ENCODE measurements at places on chromosomes 6 and 20.

GRCh38 chr20:56428881-56429280, 16.8 kb downstream of the CASS4 start:
- DNase-seq, result no peak

DNA sequence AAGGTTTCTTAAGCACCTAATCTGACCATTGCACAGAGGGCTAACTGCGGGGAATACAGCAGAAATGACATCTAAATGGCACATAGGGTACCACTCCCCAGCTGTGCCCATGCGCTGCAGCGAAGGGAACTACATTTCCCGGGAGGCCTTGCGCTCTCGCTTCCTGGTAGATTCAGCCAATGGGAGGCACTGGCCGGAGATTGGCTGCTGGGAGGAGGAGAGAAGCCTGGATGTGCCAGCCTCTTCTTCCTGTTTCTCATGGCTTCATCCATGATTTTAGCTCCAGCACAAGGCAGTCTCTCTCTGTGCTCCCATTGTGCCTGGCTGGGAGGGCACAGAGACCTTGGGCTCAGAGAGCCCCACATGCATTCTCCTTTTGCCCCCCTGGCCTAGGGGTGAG, 101.7 kb upstream of the FOXA2 start:
- DNase-seq, result peak; percentile 64

DNA sequence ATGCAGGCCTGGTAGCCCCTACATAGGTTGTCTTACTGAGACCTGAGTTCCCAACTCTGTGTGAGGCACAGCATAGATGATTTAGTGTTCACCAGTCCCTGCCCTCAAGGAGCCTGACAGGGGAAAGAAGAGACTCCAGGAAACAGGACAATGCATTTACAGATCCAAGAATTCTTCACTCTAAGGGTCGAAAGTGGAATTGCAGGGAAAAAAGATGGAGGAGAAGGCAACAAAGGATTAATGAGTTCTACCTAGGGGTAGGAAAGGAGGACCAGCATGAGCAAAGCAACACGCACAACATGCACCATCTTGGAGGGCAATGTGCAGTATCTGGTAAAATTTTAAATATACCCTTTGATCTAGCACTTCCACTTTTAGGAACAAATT, 5.9 kb downstream of the SPAG4 start:
- no peak for DNase-seq

DNA sequence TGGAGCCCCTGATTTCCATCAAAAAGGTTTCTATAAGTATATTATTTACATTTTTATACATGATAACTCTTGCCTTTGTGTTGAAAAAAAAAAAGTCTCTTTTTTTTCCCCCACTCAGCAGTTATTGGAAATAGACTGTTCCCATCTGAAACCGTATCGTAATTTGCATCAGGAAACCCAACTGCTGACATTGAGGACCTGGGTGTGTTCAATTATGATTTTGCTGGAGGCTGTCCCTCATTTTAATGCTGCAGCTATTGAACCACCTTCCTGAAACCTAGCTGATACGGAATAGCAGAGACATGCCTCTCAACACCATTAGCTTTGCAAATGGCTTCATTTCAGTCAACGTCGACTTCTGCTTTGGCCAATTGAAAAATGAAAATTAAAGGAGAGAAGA, 98.9 kb downstream of the ZNF217 start:
- DNase-seq, result no peak

DNA sequence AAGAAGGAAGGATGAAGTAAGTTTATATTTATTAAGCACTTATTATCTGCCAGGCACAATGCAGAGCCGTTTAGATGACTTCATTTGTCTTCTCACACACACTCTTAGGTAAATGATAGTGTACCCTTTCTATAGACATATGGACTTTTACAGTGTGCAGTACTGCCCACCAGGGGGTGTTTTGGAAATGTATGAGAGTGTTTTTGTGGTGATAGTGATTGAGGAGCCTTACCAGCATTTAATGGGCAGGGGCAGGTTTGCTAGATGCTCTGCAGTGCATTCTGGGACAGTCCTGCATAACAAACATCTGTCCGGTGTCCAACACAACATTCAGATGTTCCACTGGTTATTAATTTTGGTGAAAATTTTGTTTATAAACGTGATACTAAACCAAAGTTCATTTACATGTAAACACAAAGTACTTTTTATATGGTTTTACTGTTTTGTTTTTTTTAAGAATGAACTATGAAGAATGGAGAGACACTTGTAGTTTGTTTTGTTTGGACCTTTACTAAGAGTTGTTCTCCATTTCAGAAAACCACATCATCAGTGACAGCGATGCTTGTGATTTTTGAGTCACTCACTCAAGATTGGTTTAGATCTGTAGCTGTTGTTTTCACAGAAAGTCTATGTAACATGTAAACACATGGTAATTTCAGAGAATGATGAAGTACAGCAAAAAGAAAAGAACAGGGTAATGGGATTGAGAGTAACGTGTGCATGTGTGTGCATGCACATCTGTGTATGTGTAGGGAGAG, 19.9 kb downstream of the KCNS1 start:
- DNase-seq, result no peak

DNA sequence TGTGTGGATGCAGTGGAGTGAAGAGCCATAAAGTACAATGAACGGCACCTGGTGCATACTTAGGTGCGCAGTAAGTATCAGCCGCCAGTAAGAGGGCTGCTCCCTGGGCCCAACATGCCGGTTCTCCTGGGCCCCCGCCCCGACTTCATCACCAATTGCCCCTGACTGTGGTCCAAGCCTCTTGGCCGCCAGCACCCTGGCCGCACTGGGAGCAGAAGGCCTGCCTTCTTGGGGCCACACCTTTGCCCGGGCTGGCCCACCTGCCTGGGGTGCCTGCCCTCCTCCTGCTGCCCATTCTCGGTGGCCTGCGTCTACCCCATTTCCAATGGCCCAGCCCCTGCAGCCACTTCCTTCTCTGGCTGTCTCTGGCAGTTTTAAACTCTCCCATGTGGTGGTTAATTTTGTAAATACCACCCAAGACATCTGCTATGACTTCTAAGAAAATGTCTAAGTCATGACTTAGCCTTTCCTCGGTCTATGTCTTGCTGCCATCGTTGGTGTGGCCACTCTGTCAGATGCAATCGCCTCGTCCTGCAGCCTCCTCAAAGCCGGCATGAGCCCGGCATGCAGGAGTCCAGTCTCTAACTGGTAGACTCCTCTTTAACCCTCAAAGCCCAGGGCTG, 36.8 kb downstream of the PMEPA1 start:
- no peak for DNase-seq

GRCh38 chr20:33076662-33077372, 2.6 kb upstream of the BPIFB4 start:
- DNase-seq, result peak; percentile 56

DNA sequence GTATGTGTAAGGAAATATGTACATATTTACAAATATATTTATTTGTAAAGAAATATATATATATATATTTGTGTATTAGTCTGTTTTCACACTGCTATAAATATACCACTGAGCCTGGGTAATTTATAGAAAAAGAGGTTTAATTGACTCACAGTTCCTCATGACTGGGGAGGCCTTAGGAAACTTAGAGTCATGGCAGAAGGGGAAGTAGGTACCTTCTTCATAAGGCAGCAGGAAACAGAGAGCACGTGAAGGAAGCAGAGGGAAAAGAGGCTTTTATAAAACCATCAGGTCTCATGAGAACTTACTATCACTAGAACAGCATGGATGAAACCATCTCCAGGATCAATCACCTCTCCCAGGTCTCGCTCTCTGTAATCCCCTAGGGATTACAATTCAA, 644.5 kb upstream of the HS3ST5 start:
- no peak for DNase-seq

DNA sequence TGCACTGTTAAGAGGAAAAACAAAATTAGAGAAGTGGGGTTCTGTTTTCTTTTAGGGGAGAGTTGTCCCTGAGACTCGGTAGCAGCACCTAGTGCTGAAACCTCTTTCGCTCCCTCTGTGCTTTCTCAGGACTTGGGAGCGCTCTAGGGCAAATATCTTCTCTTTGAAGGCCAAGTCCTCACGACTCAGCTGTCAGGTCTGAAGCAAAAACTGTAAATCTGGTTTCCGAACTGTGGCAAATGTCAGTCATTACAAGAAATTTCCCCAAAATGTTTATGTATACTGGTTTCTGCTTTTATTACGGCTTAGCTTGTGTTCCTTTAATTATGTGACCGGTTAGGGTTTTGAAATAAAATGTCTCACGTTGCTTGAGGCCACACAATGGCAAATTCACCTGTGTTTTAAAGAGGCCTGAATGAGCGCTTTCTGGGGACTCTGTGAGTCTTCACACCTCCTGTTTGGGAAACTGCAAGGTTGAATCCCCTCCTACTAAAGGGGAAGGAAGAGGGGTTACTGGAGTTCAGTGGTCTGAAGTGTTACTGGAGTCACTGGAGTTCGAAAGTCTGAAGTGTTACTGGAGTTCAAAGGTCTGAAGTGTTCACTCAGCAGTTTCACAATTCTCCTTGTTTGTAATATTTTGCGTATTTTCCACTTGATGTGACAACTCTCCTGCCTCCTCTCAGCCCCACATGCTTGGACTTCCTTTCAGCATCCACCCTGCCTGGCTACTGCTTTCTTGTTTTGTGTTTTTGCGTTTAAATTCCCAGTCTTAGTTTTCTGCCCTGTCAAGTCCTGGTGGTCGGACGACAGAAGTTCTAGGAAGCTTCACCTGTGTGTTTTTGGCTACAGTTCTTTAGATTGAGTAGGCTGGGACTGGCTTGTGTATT, 1.6 kb downstream of the SMPDL3A start:
- peak; percentile 4 for DNase-seq

DNA sequence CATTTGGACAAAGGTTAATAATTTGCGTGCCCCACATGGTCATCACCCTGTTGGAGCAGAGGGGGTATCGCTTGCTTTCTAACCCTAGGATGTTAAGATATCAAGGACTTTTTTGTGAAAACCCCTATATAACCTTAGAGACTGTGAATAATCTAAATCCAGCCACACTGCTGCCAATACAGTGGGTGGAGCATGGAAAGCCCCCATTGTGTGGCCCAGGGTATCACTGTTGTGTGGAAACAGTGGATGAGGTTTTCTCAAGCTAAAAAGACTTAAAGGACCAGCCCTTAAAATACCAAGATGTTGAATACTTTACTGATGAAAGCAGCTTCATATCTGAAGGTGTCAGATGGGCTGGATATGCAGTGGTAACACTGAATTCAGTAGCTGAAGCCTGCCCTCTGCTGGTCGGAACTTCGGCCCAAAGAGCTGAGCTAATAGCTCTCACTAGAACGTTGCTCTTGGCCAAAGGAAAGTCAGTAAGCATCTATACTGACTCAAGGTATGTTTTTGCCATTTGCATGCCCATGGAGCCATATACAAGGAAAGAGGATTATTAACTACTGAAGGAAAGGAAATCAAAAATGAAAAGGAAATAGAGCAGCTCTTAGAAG, 695.2 kb downstream of the PHF3 start:
- peak; percentile 5 for DNase-seq

- DNase-seq, result no peak
These were observed 105.7 kb downstream of the RNASET2 start for GRCh38 chr6:166850677-166851076.

Data from RWPE1 (cell line).